ENCODE measurements at places on chromosomes 7 and 10.

- no peak overlapping the region for H3K27ac ChIP-seq
- no peaks in the 10 kb centered on the region for H3K4me1 ChIP-seq
- H3K4me3 ChIP-seq: no peak overlapping the region
- DNase-seq: no peak
- no peaks in the 10 kb centered on the region for H3K27me3 ChIP-seq
Measured at GRCh38 chr10:96960872-96961271, 128.8 kb downstream of the LCOR start.

DNA sequence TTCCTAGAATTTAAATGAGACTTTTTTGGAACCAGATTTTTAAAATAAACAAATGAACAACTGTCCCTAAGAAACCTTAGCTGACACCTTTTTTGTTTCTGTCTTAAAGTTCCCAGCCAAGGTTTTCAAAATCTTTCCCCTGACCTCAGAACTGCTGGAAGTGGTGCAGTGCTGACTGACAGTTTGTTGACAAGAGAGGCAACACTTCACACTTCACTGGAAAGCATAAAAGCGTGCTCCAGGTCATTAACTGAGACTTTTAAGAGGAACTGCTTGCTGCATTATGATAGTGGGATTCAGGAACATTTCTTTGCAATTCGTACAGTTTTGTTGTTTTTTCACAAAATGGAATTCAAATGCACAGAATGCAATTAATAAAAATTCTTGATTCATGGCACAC lies 36.2 kb downstream of the SYPL1 start:
- no peak for DNase-seq
- no peaks in the 10 kb centered on the region for H3K27me3 ChIP-seq
- H3K4me1 ChIP-seq: peaks cover 30% of the 10 kb centered on the region
- H3K36me3 ChIP-seq: no peaks in the 10 kb centered on the region

DNA sequence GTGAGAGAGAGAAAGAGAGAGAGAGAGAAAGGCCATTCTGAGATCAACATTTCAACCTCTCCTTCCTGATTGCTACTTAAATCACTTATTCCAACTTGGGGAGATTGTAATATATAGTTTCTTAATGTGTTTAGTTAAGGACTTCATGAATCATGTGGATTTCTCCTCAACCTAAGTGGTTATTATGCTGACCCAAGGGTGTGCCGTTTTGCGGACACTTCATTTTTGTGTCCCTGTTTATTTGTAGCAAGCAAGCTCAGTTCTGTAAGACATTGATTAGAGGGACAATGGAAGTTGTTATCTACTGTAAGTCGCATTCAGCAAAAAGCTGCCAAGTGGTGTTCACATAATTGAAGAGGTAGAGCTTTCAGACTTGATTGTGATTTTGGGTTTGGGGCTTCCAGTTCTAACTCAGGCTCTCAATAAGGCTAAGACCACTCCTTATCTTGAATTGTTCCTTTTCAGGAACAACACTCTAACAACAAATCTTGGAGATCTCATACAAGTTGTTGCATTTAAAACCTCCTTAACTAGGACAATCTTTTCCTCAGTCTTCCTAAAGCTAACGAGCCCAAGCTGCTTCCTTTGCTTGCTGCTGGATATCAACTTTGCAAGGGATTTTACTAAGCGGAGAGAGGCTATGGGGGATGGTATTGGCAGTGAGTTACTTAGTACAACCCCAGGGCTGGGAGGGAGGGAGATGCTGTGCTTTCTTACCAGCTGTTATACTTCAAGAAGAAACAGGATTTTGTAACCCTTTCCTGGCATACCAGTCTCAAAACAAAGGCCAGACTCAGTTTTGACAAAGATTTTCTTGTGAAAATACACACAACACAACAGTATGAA lies 19.8 kb upstream of the COL1A2 start:
- no peak overlapping the region for H3K27ac ChIP-seq
- DNase-seq: no peak
- H3K27me3 ChIP-seq: no peaks in the 10 kb centered on the region
- no peak overlapping the region for H3K4me3 ChIP-seq
- H3K36me3 ChIP-seq: no peaks in the 10 kb centered on the region

DNA sequence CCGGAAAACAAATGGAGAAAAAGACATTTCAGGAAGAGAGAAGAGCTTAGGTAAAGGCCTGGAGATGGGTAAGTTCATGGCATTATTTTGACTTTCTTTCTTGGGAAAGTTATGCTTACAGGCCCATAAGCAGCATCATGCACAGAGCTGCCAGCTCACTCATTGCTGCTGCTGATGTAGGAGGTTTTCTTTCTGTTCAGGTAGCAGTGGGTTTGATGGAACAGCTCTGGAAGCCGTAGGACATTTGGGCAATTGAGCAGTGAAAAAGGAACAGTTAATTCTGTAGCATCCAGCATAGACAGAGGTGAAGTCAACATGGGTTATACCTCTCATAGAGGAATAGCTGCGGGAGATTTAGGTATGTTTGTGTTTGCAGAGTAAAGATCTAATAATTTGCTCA lies 3.3 kb downstream of the CHN2 start:
- no peaks in the 10 kb centered on the region for H3K36me3 ChIP-seq
- DNase-seq: no peak
- H3K27me3 ChIP-seq: no peaks in the 10 kb centered on the region
- H3K4me3 ChIP-seq: no peak overlapping the region
- peaks cover 17% of the 10 kb centered on the region for H3K4me1 ChIP-seq

DNA sequence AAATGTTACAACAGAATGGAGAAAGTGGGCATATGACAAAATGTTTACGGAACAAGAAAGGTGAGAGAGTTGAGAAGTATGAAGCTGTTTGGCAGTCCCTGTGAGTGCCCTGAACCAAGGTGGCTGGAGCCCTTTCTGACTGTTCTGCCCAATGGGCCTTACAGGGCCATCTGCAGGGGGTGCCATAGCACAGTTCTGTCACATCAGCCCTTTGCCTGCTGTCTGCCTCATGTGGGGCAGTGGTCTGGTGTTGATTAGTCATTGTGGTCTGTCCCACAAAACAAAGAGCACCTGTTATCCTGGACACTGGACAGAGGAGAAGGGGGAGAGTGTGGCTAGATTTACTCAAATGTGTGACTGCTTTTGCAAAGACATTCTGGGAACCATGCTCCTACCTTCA lies 51.5 kb upstream of the OSBPL3 start:
- peaks cover 28% of the 10 kb centered on the region for H3K4me1 ChIP-seq
- no peaks in the 10 kb centered on the region for H3K36me3 ChIP-seq
- DNase-seq: no peak
- no peaks in the 10 kb centered on the region for H3K27me3 ChIP-seq
- no peak overlapping the region for H3K27ac ChIP-seq
- H3K4me3 ChIP-seq: no peak overlapping the region

GRCh38 chr10:43070121-43071085 lies 6.5 kb upstream of the RET start:
- no peak overlapping the region for H3K27ac ChIP-seq
- H3K4me3 ChIP-seq: no peak overlapping the region
- H3K27me3 ChIP-seq: no peaks in the 10 kb centered on the region
- no peak for DNase-seq
- H3K36me3 ChIP-seq: no peaks in the 10 kb centered on the region

DNA sequence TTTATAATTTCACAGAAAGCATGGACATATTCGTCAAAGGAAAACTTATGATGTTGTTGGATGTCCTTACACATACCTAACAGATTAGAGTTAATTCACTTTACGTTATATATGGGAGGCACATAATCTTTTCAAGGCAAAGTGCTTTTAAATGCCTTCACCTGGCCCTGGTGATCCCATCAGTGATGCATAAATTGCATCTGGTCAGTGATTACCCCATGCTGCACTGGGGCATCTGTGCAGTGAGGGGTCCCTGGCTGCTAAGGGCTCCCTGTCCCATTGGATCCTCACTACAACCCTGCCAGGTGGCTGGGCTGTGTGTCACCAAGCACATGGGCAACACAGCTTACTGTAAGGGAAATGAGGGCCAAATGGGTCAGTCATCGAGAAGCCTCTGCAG lies 441.1 kb downstream of the RPS24 start:
- H3K4me3 ChIP-seq: no peak overlapping the region
- H3K27me3 ChIP-seq: no peaks in the 10 kb centered on the region
- no peaks in the 10 kb centered on the region for H3K36me3 ChIP-seq
- no peak for DNase-seq
- H3K27ac ChIP-seq: no peak overlapping the region

DNA sequence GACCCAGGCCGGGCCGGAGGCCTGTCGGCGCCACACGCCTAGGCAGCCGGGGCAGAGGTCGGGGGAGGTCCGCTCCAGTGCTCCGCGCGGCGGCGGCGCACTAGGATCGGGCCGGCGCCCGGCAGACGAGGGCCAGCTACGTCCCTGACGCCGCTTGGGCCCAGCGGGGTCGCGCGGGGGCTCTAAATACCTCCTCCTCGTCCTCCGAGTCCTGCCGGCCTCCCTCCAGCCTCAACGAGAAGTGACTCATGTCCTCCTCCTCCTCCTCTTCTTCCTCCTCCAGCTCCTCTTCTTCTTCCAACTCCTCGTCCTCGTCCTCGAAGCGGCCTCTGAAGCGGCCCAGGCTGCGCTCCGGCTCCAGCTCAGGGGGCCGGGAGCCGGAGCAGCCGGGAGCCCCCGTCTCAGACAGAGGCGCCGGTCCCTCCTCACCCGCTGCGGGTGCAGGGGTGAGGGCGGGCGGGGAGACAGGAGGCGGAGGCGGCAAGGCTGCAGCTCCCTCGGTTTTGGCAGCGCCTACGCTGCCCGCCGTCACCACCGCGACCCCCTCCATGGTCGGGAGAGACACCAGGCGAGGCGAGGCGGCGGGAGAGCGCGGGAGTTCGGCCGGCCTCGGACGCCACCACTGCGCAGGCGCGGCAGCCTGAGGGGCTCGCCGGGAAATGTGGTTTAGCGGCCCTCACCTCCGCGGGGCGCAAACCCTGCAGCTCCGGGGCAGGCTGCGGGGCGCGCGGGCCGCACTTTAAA lies at the start of gene PCGF6:
PCGF6 (minus strand) TSS at position 624 of the 744 bp plus-strand sequence; CDS start at position 550, 74 bp downstream.
- no peaks in the 10 kb centered on the region for H3K27me3 ChIP-seq
- peaks cover 8% of the 10 kb centered on the region for H3K36me3 ChIP-seq
- peak; percentile 75 for DNase-seq
- H3K4me3 ChIP-seq: peak within 1 kb of the TSS; percentile 60

- H3K4me3 ChIP-seq: no peak overlapping the region
- DNase-seq: no peak
- H3K4me1 ChIP-seq: no peaks in the 10 kb centered on the region
- H3K36me3 ChIP-seq: no peaks in the 10 kb centered on the region
Measured at GRCh38 chr10:22427890-22428571, 82.7 kb downstream of the SPAG6 start.

GRCh38 chr10:31700181-31700611 lies 228.4 kb downstream of the ARHGAP12 start:
- no peak overlapping the region for H3K27ac ChIP-seq
- no peaks in the 10 kb centered on the region for H3K27me3 ChIP-seq
- H3K36me3 ChIP-seq: no peaks in the 10 kb centered on the region
- no peaks in the 10 kb centered on the region for H3K4me1 ChIP-seq
- H3K4me3 ChIP-seq: no peak overlapping the region

DNA sequence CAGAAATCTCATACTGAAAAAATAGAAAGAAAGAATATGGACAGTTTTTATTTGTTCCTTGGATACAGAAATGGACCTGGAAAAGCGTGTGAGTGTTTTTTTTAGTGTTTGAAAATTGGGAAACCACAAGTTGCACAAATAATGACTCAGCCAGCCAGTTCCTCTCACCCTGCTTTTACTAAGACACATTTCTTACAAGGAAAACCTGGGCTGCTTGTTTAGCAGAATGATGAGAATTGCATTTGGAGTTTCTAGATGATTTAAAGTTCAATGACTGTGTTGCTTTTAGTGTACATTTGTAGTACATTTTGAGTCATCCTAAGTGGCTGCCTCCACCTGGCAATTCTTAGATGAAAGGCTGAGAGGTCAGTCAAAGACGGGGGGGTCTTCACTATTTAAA lies 218.7 kb downstream of the ABCA13 start:
- no peaks in the 10 kb centered on the region for H3K27me3 ChIP-seq
- H3K4me3 ChIP-seq: no peak overlapping the region
- DNase-seq: no peak
- H3K27ac ChIP-seq: no peak overlapping the region

- DNase-seq: no peak
- H3K36me3 ChIP-seq: no peaks in the 10 kb centered on the region
- H3K27me3 ChIP-seq: no peaks in the 10 kb centered on the region
- no peaks in the 10 kb centered on the region for H3K4me1 ChIP-seq
Measured at GRCh38 chr10:7866176-7866575, 47.9 kb downstream of the TAF3 start.

DNA sequence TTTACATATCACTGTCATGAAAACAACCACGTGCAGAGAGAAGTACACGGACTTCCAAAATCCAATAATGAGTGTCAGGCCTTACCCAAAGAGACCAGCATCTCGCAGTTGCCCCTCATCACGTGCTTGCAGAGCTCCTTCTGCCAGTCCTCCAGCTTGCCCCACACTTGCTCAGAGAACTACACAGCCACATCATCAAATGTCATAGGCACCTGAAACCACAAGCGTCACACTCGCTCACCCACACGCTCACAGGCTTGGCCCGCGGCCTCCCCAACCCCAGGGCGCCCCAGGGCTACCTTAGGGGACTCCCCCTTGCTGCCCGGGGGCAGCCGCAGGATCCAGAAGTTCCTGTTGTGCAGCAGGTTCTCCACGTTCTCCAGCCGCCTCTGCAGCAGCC lies 123.4 kb upstream of the ZNF746 start:
- peaks cover 32% of the 10 kb centered on the region for H3K4me1 ChIP-seq
- no peaks in the 10 kb centered on the region for H3K27me3 ChIP-seq
- H3K27ac ChIP-seq: no peak overlapping the region
- H3K4me3 ChIP-seq: no peak overlapping the region
- H3K36me3 ChIP-seq: peaks cover 41% of the 10 kb centered on the region
